ENCODE measurements at places on chromosomes 11 and 22. TPM values are rescaled to one million over a fixed set of nuclear protein-coding genes. Genes with fewer than 3 reads are reported as not detected.

- no peaks in the 10 kb centered on the region for H3K4me1 ChIP-seq
- no peak overlapping the region for H3K27ac ChIP-seq
- H3K4me3 ChIP-seq: no peak overlapping the region
- no peaks in the 10 kb centered on the region for H3K27me3 ChIP-seq
- DNase-seq: no peak
- peaks cover 9% of the 10 kb centered on the region for H3K36me3 ChIP-seq
Observed at GRCh38 chr22:35454416-35455054, 54.6 kb downstream of the MCM5 start.

DNA sequence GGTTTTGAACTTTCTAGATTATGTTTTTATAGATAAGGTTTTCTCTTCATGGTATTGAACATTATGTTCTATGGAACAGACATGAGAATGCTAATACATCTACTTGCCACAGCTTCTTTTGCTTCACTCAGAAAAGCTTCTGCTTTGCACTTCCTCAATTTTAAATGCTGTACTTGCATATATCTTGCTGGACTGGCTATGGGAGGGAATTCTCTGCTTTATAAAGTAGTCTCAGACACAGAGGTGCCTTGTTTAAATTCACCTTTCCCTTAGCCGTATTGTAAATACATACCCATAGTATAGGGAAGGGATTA lies 173.9 kb downstream of the DDX10 start:
- H3K36me3 ChIP-seq: peaks cover 5% of the 10 kb centered on the region
- H3K4me3 ChIP-seq: no peak overlapping the region
- no peaks in the 10 kb centered on the region for H3K27me3 ChIP-seq
- no peak for DNase-seq
- H3K27ac ChIP-seq: no peak overlapping the region

DNA sequence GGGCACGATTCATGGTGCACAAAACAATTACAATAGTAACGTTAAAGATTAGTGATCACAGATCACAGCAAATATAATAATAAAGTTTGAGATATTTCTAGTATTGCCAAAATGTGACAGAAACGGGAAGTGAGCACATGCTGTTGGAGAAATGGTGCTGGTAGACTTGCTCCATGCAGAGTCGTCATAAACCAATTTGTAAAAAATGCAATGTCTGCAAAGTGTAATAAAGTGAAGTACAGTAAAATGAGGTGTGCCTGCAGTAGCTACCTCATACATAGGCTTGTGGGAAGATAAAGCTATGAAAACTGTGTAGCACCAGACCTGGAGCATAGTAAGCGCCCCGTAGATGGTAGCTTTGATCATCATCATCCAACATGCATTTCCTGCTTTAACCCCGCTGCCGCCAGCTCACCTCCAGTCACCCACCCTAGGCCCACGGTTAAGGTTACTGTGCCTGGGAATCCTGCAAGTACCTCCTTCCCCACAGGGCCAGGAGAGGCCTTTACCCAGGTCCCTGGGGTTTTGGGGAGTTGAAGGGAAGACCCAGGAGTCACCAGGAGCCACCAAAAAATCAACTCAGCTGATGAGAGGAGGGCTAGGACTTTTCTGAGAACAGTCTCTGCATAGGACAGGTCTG lies 59.2 kb downstream of the MYO7A start:
- H3K4me1 ChIP-seq: peaks cover 2% of the 10 kb centered on the region
- no peaks in the 10 kb centered on the region for H3K27me3 ChIP-seq
- H3K27ac ChIP-seq: no peak overlapping the region

GRCh38 chr22:44191036-44191454 lies 10.3 kb downstream of the PARVG start:
- no peaks in the 10 kb centered on the region for H3K4me1 ChIP-seq
- H3K27me3 ChIP-seq: no peaks in the 10 kb centered on the region
- H3K36me3 ChIP-seq: no peaks in the 10 kb centered on the region
- DNase-seq: no peak
- H3K27ac ChIP-seq: no peak overlapping the region
- no peak overlapping the region for H3K4me3 ChIP-seq

DNA sequence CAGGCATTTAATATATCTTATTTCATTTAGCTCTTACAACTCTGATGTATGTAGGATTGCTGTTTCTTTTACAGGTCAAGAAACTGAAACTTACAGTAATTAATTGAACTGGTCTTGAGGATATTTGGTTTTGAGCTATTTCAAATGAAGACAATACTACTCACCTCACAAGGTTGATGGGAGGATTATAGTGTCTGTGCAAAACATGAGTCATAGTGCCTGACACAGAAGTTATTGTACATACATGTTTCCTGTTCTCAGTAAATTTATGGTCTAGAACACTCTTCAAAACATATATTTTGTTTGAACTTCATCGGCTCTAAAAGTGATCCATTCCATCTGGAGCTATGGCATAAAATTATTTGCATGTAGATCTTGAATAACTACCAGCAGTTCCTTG lies 61.9 kb downstream of the CECR2 start:
- no peak overlapping the region for H3K27ac ChIP-seq
- peaks cover 13% of the 10 kb centered on the region for H3K4me1 ChIP-seq
- DNase-seq: no peak
- no peak overlapping the region for H3K4me3 ChIP-seq

- peaks cover 44% of the 10 kb centered on the region for H3K36me3 ChIP-seq
- peaks cover 30% of the 10 kb centered on the region for H3K4me1 ChIP-seq
- H3K27ac ChIP-seq: peak overlapping the region; percentile 83
- DNase-seq: peak; percentile 79
- H3K4me3 ChIP-seq: 0 out of 2 replicates have a peak overlapping the region, but pooled peaks have one; percentile 44
Observed at GRCh38 chr11:8699903-8700302, 17.3 kb downstream of the RPL27A start.

- H3K27me3 ChIP-seq: no peaks in the 10 kb centered on the region
- no peak for DNase-seq
- no peak overlapping the region for H3K27ac ChIP-seq
- no peaks in the 10 kb centered on the region for H3K4me1 ChIP-seq
- no peaks in the 10 kb centered on the region for H3K36me3 ChIP-seq
Observed at GRCh38 chr11:69301455-69302401, 7.8 kb downstream of the MYEOV start.

- H3K27ac ChIP-seq: no peak overlapping the region
- H3K4me1 ChIP-seq: no peaks in the 10 kb centered on the region
- no peaks in the 10 kb centered on the region for H3K27me3 ChIP-seq
- H3K4me3 ChIP-seq: no peak overlapping the region
Observed at GRCh38 chr11:5037926-5038325, 8.4 kb upstream of the OR52J3 start.

Gene PHLDA2
- total RNA-seq: 42.8 TPM

DNA sequence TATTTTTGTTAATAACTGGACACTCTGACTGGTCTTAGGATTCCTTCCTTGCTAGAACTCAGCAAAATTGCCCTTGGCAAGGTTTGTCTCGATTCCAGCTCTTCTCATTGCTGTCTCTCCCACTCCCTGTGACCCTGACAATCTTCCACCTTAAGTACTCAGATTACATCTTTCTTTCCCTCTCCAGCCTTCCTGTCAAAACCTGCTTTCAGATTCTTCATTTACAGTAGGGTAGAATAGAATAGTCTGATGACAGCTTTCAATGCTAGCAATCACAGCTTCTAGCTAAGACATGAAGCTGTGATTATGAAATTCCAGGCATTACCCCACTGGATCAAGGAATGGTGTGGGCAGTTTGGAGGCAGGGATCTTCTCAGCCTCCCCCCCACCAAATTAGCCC lies 39.2 kb upstream of the LMO2 start:
- H3K36me3 ChIP-seq: peaks cover 8% of the 10 kb centered on the region
- H3K27me3 ChIP-seq: no peaks in the 10 kb centered on the region
- no peak overlapping the region for H3K4me3 ChIP-seq
- H3K4me1 ChIP-seq: peaks cover 3% of the 10 kb centered on the region
- no peak overlapping the region for H3K27ac ChIP-seq

Gene SERGEF
- total RNA-seq: 29.5 TPM

Gene ACRV1
- not detected for total RNA-seq

DNA sequence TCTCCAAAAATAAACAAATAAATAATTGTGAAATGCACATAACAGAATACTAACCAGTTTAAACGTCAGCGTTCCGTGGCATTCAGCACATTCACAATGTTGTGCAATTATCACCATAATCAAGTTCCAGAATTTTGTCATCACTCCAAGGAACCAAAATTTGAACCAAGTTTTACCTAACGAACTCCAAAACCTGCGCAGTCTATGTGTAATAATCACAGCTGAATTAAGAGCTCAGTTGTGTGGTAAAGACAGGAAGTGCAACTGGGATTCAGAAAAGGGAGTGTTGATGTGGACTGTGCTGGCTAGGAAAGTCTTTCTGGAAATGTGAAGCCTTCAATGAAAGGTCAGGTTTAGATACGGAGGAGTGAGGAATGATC lies 5.4 kb upstream of the MCAM start:
- H3K4me1 ChIP-seq: peaks cover 15% of the 10 kb centered on the region
- no peak overlapping the region for H3K4me3 ChIP-seq
- no peak for DNase-seq
- H3K27me3 ChIP-seq: no peaks in the 10 kb centered on the region

GRCh38 chr11:105492010-105492409 lies 117.9 kb upstream of the GRIA4 start:
- peaks cover 2% of the 10 kb centered on the region for H3K4me1 ChIP-seq
- H3K27ac ChIP-seq: no peak overlapping the region
- DNase-seq: no peak

- no peaks in the 10 kb centered on the region for H3K4me1 ChIP-seq
- DNase-seq: no peak
- no peak overlapping the region for H3K4me3 ChIP-seq
Observed at GRCh38 chr11:72716290-72716689, 35.9 kb downstream of the ARAP1 start.

Gene CD44
- 5.2 TPM for total RNA-seq
